ENCODE measurements at places on chromosomes 16 and 17. TPM values are rescaled to one million over a fixed set of nuclear protein-coding genes. Genes with fewer than 3 reads are reported as not detected.

Gene LGALS9C
- polyA plus RNA-seq = 0.25 TPM

Gene JUP
- polyA plus RNA-seq = 42.6 TPM

Gene ANKS3
- 38.4 TPM for polyA plus RNA-seq

Gene ANKRD40CL
- polyA plus RNA-seq = not detected

Gene DHX58
- polyA plus RNA-seq = 31.6 TPM

Gene NPIPB9
- polyA plus RNA-seq = 1.3 TPM

Gene MTHFSD
- polyA plus RNA-seq = 18.5 TPM

Gene NHERF1
- polyA plus RNA-seq = 45.0 TPM

Gene ZNF263
- polyA plus RNA-seq = 21.4 TPM
